ENCODE measurements at places on chromosomes 5 and 9.

DNA sequence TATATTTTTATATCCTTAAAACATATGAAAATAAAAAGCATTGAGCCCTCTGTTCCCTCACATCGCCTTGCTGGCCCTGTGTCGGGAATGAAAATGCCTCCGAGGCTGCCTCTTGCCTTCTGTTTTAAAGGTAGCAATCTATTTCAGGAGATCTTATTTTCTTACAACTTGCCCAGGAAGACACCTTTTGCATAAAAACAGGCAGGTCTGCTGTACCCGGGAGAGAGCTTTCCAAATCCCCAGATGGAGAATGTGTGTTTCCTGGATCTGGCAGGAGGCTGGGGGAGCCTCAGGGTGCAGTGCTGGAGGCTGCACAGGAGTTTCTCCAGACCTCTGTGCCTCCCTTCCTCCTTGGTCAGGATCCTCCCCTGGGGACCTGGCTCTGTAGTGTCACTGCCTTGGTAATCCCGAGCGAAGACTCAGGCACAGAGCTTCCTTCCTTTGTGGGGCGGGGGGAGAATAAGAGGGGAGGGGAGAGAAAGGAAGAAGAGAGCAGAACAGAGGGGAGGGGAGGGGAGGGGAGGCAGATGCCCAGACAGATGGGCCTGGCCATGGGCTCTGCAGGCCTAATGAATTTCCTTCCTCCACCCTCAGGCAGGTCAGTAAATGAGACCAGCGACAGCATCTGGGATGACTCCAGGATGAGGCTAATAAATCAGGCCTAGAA lies 104.0 kb upstream of the BOD1 start:
- DNase-seq = no peak

GRCh38 chr9:28688172-28688571 lies 1114.9 kb upstream of the C9orf72 start:
- no peak for DNase-seq

- DNase-seq = no peak
Measured at GRCh38 chr9:99037769-99038483, 67.0 kb upstream of the TGFBR1 start.

GRCh38 chr5:111784491-111785181 lies 27.6 kb upstream of the NREP start:
- no peak for DNase-seq

DNA sequence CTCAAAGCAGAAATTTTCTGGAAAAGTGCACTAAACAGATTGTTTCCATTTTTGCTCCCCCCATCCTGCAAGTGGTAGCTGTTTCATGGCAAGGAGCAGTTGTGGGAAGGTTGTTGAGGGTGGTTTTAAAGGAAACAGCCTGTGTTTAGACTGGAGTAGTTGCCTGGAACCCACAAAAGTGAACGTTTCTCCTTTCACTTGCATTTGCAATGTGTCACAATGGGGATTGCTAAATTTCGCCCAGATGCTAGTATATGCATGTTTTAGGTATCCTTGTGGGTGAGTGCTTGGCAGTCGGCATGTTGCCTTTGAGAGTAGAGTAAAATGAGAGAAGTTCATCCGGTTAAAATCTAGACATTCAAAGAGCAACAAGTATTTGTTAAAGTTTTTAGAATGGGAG lies 1099.9 kb upstream of the DMAC1 start:
- DNase-seq = no peak

- no peak for DNase-seq
Measured at GRCh38 chr9:75083188-75083970, 4.6 kb downstream of the NMRK1 start.
